ENCODE measurements at places on chromosomes 7 and 10. TPM values are rescaled to one million over a fixed set of nuclear protein-coding genes. Genes with fewer than 3 reads are reported as not detected.

LRRC61 gene
- 30.2 TPM for polyA plus RNA-seq

UCMA gene
- polyA plus RNA-seq, result not detected

PRPS1L1 gene
- not detected for polyA plus RNA-seq

- DNase-seq, result no peak
These were observed 45.5 kb downstream of the NOD1 start for GRCh38 chr7:30433082-30433481.

- no peak for DNase-seq
These were observed 89.2 kb downstream of the CXCL12 start for GRCh38 chr10:44295644-44296241.

DNA sequence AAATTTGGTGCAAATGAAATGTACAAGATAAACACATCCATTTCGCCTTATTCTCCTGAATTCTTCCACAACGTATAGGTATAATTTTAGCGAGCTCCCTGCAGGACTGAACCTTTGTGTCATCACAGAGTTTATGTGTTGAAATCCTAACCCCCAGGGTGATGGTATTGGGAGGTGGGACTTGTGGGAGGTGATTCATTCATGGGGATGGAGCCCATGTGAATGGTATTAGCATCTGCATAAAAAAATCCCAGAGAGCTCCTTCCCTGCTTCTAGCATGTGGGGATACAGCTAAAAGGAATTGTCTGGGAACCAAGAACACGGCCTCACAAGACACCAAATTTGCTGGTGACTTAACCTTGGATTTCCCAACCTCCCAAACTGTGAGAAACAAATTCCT is 741.4 kb upstream of the VSTM2A start:
- no peak for DNase-seq

GRCh38 chr7:1359051-1359400 is 100.2 kb downstream of the MICALL2 start:
- no peak for DNase-seq

GRCh38 chr10:119502209-119502608 is 40.3 kb downstream of the RGS10 start:
- DNase-seq, result no peak

GRCh38 chr10:105855791-105856190 is 1214.7 kb downstream of the SORCS3 start:
- no peak for DNase-seq

DNA sequence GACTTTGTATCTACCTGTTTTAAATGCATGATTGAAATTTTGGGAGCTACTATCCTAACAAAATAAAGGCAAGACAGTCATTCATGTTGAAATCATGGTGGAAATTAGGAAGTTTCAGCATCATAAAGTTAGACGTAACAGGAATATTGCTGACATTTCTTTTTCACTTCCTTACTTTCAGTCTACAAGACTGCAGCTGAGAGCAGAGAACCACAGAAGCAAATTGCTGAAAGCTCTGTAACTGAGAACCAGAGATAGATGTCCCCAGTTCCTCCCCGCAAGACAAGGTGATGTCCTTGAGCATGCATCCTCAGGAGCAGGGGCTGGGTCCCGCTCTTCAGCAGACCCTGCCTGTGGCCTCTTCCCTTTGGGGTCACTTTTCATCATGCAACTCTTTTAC is 466.3 kb upstream of the POM121L12 start:
- no peak for DNase-seq

APBB1IP gene
- polyA plus RNA-seq, result 1.4 TPM

DNA sequence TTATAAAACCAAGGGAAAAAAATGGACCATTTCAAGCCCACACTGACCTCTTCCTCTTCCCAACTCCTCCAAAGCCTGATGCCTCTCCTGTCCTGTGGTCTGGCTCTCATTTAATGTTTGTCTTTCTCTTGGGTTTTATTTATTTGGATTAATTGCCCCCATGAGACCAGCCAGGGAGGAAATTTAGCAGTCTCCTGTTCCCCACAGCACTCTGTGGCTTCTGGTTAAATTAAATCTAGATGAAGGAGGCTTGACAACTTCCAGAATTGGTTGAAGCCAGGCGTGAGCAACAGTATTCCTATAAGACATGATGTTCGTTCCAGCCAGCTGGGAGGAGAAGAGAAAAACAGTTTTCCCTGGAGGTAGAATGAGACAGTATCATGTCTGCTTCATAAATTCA is 15.1 kb upstream of the PRLHR start:
- DNase-seq, result no peak

DNA sequence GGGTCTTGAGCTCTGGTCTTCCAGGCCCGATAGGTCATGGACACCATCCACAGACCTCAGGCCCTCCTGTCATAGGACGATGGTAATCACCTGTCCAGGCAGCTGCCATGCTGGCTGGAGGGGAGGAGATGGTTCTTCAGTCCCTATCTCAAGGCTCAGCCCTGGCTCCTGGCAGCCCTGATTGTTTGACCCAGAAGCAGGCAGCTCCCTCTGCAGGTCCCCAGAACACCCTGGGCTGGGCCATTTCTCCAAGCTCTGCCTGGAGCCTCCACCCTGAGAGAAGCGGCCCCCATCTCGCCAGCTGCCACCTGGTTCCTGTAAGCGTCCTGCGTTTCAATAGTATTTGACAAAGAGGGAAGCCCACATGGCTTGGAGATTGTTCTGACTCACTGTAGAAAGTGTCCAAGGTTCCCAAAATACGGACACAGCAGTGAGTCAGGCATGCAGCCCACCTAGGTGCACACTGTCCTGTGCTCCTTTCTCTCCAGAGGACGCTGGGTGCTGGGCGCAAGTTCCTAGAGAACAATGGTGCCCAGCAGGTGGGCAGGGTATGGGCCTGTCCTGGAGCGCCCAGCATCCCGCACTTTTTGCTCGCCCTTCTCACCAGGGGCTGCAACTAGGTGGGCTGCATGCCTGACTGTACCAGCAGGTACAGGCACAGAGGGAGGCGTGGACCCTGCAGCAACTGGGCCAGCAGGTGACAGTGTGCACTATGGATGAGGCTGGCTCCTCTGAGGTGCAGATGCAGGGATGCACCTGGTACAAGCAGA is 72.4 kb upstream of the EBF3 start:
- DNase-seq, result no peak

PRKG1 gene
- 16.4 TPM for polyA plus RNA-seq

DNA sequence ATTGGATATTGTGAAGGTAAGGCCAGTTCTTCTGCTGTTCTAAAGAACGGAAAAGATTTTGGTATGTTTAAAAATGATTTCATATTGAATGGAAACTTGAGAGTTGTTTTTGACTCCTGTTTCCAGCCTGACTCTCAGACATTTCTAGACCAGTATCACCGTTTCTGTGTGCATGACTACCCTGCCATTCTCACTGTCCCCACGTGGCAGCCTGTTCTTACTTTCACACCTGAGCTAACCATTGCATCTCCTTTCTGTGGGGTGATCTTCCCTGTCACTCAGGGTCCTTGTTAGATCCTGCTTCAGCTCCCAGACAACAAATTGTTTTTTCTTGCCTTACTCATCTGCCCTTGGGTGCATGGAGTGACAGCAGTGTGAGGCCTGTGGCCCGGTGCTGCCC is 38.9 kb downstream of the GLRX3 start:
- DNase-seq, result no peak

DNA sequence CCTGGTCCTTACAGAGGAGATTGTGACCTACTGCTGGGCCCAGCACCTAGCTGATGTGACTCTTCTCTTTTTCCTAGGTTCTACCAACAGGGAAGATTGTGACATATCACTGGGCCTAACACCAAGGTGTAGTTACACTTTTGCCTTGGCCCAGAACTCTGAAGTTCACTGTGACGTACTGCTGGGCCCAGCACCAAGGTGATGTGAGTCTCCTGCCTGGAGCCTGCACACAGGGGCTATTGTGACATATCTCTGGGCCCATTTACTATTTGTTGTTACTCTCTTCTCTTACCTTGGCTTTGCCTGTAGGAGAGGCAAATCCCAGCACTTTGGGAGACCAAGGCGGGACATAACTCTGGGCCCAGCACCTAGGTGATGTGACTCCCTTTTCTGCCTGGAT is 23.1 kb upstream of the ZNF107 start:
- no peak for DNase-seq

DNA sequence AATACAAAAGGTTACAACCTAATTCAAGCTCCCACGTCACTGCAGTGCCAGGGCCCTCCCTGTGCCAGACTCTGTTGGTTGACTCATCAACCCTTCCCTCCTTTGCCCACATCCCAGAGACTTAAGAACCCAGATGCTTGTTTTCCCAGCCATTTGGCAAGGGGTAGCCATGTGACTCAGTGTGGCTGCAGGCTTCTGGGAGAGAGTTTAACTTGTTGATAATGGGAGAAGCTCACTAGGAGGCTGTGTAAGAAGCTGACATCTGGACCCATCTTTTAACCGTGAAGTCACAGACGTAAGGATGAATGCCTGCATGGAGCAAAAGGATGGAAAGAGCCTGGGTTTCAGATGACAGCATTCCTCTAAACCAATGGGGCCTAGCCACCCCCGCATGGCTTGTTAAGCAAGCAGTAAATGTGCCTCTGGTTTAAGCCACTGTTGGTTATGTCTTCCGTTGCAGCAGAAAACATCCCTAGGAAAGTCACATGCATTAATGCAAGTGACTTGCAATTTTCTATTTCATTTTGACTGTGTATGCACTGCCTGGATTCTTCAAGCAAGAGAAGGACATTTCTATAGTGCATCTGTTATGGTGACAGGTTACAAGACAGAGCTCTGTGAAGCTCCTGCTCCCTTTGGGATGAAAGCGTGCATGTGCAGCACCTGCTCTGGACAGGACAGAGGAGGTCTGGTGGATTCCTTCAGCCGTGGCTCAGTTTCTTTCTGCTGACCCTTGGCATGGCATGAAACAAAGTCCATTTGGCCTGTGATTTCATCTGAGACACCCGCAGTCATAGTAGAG is 57.5 kb upstream of the CREB5 start:
- no peak for DNase-seq

TMEM229A gene
- polyA plus RNA-seq, result not detected

- peak; percentile 4 for DNase-seq
These were observed 459 bp downstream of the CYCS start for GRCh38 chr7:25124465-25125136.

DNA sequence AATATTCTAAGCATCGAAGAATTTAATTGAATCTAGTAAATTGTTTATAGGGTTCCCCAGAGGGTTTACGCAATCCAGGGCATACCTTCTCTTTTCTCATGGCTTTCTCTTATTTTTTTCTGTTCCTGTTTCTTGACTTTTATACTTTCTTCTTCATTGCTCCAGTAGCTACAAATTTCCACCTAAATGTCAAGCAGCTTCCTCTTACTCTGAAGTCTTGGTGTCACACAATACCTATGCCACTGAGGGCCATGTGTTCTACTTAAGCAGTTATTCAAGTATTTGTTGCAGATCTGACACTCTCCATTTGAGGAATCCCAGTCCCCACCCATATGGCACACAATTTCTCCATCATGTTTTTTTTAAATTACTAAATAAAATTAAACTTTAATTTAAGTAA is 343.1 kb upstream of the MBL2 start:
- DNase-seq, result no peak

XRCC2 gene
- 8.9 TPM for polyA plus RNA-seq

- DNase-seq, result peak; percentile 35
These were observed 120.3 kb downstream of the GATA3 start for GRCh38 chr10:8174762-8175161.

- DNase-seq, result no peak
These were observed 17.0 kb upstream of the ECHDC3 start for GRCh38 chr10:11724938-11725776.

MYPN gene
- 0.05 TPM for polyA plus RNA-seq

GRCh38 chr7:88666626-88667025 is 92.9 kb upstream of the ZNF804B start:
- DNase-seq, result no peak

DNA sequence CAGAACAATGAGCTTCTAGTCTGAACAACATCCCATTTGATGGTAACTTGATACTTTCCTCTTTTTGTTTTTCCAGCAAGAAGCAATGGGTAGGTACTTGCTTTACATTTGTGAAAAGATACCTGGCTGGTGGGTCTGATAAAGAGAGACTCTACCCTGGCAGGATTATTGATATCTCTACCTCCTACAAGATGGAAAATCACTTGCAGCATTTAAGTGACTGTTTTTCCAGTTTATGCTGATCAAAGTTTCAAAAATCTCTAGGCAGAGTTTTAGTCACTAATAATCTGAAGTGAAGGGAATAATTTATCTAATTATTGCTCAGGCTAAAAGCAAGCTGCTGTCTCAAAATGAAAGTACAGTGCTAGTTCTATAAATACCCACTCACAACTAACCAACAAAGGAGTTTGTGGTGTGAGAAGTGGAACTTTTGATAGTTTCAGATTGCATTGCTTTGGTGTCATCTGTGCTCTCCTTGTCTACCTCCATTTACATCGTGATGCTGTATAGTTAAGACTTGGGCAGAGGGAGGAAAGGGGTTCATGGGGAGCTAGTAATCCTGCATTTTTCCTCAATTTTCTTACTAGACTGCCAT is 86.0 kb upstream of the ANKRD1 start:
- DNase-seq, result no peak

- no peak for DNase-seq
These were observed 9.7 kb downstream of the PUS7 start for GRCh38 chr7:105512415-105512814.
